ENCODE measurements at places on chromosomes 13 and 19. TPM values are rescaled to one million over a fixed set of nuclear protein-coding genes. Genes with fewer than 3 reads are reported as not detected.

Gene ATP8A2
- polyA plus RNA-seq: not detected

Gene SLC1A5
- 24.7 TPM for polyA plus RNA-seq

Gene ZNF728
- polyA plus RNA-seq: not detected

Gene RNF225
- polyA plus RNA-seq: not detected

Gene COX7A1
- polyA plus RNA-seq: 11.3 TPM

Gene ZNF772
- polyA plus RNA-seq: 0.23 TPM

Gene OR7A10
- not detected for polyA plus RNA-seq

Gene SYCN
- not detected for polyA plus RNA-seq

DNA sequence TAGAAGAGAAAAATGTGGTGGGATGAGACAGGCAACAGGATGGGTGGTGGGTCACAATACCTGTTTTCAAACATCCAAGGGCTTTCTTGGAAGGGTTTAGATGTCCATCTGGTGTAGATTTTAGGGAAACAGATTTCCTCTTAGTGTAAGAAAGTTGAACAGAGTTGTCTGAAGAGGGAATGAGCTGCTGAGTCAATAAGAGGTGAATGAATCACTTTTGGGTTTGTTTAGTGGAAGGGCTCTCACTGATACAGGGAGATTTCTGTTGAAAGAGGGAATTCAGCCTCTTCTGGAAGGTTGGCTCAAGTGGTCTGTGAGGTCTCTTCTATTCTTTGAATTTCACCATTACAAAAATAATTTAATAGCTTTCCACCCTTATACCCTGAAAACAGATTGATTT lies 54.6 kb downstream of the LACC1 start:
- DNase-seq: no peak

GRCh38 chr19:5690955-5691821 lies 1.1 kb downstream of the RPL36 start:
- peak; percentile 89 for DNase-seq

- peak; percentile 87 for DNase-seq
Observed at GRCh38 chr19:19145684-19146608, 7.7 kb upstream of the TMEM161A start.

DNA sequence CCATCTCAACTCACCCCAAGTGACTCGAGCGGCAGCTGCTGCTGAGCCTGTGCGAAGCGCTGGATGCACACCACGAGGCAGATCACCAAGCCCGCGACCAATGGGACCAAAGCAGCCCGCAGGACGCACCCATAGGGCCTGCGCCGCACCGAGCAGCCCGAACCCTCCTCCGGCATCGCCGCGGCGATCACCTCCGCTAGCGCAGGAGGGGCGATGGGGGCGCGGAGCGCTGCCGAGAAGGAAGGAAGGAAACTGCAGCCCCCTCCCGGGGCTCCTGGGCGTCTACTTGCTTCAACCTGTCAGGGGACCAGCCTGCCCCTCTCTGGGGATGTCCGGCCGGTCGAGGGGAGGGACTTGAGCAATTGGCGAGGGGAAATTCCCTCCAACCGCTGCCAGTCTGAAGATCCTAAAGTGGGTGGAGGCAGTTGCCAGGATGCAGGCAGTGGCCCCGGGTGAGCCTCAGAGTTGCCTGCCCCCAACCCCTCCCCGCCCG lies at the start of gene CD70:
TSS of gene CD70 (minus strand) at position 324 of the 493 bp plus-strand sequence. CDS start at position 176, 148 bp downstream.
- no peak for DNase-seq

GRCh38 chr13:30338952-30339351 lies 31.6 kb upstream of the KATNAL1 start:
- DNase-seq: no peak

- peak; percentile 75 for DNase-seq
Observed at GRCh38 chr19:45973553-45974338, at the start of gene NOVA2. TSS of gene NOVA2 (minus strand) at chr19:45973865. CDS start at chr19:45973351, 514 bp downstream.

GRCh38 chr13:91212231-91212630 lies 135.3 kb upstream of the MIR17HG start:
- DNase-seq: no peak

- no peak for DNase-seq
Observed at GRCh38 chr13:98144801-98145350, 2.0 kb downstream of the FARP1 start.

- DNase-seq: no peak
Observed at GRCh38 chr13:33510350-33510970, 224.9 kb upstream of the STARD13 start.

- peak; percentile 46 for DNase-seq
Observed at GRCh38 chr13:112869202-112870050, 99.6 kb upstream of the MCF2L start.

- DNase-seq: no peak
Observed at GRCh38 chr19:47766359-47766620, 12.2 kb upstream of the SELENOW start.

GRCh38 chr13:37091835-37092234 lies 13.6 kb downstream of the CSNK1A1L start:
- no peak for DNase-seq

DNA sequence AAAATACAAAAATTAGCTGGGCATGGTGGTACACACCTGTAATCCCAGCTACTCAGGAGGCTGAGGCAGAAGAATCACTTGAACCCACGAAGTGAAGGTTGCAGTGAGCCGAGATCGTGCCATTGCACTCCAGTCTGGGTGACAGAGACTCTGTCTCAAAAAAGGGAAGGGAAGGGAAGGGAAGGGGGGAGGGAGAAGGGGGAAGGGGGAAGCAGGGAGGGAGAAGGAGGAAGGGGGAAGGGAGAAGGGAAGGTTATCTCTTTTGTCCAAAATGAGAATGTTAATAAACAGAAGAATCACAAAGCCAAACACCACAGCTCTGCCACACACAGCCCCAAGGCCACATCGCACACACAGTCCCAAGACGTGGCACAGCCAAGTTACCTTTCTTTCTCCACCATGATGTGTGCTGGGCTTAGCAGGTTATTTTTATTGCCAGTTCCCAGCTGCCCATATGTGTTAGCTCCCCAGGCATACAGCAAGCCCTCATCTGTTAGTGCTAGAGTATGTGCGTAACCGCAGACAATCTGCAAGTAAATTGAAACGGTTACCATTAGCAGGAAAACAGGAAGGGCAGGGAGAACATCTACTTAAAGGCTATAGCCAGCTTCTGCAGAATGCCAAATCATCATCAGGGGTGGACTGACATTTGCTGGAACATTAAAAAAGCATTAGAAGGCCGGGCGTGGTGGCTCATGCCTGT lies 34.3 kb downstream of the RCBTB1 start:
- no peak for DNase-seq

- peak; percentile 70 for DNase-seq
Observed at GRCh38 chr19:35545855-35546381, 492 bp downstream of the TMEM147 start.

GRCh38 chr13:23793711-23794110 lies 95.5 kb downstream of the MIPEP start:
- no peak for DNase-seq

DNA sequence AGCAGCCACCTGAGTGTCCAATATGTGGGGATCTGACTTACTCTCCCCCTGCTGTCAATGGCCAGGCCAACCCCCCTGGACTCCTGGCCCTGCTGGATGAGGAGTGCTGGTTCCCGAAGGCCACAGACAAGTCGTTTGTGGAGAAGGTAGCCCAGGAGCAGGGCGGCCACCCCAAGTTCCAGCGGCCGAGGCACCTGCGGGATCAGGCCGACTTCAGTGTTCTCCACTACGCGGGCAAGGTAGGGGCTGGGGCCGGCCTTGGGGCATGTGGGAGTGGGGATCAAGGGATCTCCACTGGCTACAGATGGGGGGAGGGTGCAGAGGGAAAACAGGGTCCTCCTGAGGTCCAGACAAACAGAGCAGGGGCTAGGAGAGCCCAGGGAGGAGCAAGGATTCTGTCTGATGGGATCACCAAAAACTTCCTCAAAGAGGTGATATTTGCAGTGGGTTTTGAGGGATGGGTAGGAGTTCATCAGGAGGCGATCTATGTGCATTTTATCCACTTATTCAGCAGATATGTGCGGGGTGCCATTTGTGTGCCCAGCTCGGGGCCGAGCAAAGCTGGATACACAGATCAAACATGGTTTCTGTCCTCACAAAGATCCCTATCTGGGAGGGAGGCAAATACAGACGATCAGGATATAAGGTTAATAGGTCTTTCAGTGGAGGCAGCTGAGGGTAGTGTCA lies 47.2 kb downstream of the MYH14 start:
- no peak for DNase-seq

- peak; percentile 62 for DNase-seq
Observed at GRCh38 chr19:33394723-33395560, 21.4 kb downstream of the CEBPG start.

- DNase-seq: no peak
Observed at GRCh38 chr19:43678512-43679261, 8.7 kb upstream of the PLAUR start.

- DNase-seq: no peak
Observed at GRCh38 chr13:109652531-109652930, 133.9 kb downstream of the IRS2 start.

- DNase-seq: no peak
Observed at GRCh38 chr19:7722231-7722651, 9.7 kb downstream of the CLEC4G start.

GRCh38 chr13:90108547-90108946 lies 1238.9 kb upstream of the MIR17HG start:
- no peak for DNase-seq

- no peak for DNase-seq
Observed at GRCh38 chr13:59157181-59157580, 1006.5 kb downstream of the DIAPH3 start.

GRCh38 chr13:33649212-33649878 lies 168.6 kb upstream of the RFC3 start:
- DNase-seq: no peak

DNA sequence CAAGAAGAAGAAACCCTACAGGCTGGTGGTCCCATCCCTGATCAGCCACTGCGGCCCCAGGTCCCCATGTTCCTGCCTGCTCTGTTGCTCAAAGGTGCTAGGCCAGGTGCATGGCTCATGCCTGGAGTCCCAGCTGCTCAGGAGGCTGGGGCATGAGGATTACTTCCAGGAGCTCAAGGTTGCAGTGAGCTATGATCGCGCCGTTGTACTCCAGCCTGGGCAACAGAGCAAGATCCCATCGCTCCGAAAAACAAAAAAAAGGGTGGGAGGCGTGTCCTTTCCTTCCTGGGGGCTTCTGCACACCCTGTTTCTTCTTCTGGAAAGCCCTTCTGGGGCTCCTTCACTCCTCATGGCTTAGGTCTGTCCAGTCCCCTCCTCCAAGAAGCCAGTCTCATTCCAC lies 11.9 kb upstream of the TINCR start:
- no peak for DNase-seq

DNA sequence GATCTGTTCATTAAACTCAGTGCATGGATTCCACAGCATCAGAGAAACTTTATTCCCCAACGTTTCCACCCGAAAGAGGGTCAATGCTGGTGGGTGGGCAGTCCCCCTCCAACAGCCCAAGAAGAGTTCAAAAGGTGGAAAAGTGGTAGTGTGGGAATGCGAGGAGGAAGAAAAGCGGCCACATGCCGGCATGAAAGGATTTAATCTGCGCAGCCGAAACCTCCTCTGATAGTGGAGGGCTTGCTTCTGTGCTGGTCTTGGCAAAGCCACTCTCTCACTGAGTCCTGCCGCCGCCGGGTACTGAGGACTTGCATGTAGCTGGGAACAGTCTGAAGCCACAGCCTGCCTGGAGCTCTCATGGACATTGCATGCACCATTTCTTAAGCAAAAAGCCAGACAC lies 136.2 kb upstream of the ZNF536 start:
- DNase-seq: no peak

- DNase-seq: no peak
Observed at GRCh38 chr19:3075605-3076431, 13.5 kb upstream of the TLE5 start.

- no peak for DNase-seq
Observed at GRCh38 chr13:42101821-42102585, 53.6 kb downstream of the DGKH start.
